ENCODE measurements at places on chromosomes 4 and X.

DNA sequence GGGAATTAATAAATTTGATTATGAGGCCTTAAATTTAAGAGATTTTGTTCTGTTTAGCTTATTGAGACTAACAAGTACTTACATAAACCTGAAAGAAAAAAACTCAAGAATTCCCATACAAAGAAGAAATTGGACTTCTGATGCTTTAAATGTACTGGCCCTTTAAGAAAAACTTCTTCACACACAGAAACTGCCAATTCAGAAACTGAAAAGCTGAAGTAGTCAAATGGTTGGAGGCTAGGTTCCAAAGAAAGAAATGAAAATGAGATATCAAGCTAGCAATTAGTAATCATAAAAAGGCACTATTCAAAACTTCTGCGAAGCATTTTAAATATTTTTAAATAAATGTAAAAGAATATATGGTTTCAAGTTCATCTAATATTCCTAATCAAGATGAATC, 151.3 kb downstream of the THOC2 start:
- no peak for DNase-seq

DNA sequence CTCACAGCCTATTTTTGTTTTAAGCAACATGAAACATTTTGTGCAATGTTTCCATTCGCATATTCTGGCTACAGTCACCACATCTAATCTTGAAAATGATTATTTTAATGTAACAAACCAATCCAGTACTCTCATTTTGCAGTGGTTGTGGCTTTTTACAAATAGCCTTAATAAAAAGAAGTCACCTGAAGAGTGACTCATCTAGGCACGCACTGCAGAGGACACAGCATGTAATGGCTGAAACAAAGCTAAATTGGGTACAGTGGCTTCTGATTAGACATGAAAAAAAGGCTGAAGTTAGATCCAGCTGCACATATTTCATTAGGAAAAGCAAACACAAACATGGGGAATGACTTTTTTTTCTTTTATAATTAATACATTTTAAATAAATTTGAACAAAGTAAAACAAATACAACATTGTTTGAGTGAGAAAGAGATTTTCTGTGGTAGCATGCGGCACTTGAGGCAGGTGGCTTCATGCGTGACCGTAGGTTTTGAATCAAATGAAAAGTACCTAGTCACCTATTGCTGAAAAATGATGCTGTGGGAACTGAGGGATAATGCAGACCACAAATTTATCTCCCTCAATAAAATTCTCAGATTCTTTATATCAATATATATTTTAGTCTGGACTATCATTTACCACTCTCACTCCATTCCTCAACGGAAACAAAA, 240.8 kb upstream of the DDX53 start:
- DNase-seq: no peak

DNA sequence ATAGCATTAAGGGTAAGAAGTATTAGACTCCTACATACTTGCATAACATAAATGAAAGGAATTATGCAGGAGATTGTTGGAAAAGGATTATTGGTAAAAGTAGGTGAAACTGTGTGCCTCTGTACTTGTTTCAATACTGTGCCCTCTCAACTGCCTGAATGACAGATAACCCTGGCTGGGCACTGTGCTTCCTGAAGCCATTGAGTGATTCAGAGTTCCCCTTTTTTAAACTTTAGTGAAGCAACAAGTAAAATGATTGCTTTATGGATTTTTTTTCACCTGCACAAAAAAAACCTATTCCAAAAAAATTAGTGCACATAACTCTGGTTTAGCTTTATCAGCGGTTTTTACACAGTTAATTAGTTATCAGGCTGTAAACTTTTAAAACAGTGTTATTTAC, 204.8 kb downstream of the TRAM1L1 start:
- DNase-seq: no peak

- DNase-seq: no peak
Observed at GRCh38 chrX:47133493-47133892, 11.0 kb downstream of the NDUFB11 start.

DNA sequence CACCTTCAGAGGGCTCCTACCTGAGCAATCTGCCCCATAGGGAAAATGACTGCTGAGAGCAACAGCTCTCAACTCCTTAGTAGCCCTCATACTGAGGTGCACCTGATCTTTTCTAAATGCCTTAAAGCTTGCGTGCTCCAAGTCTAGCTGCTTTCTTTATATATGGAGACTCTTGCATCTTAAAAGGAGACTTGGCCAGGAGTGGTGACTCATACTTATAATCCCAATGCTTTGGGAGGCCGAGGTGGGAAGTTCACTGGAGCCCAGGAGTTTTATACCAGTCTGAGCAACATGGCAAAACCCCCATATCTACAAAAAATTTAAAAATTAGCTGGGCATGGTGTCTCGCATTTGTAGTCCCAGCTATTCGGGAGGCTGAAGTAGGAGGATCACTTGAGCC, 78.1 kb upstream of the TRIM2 start:
- DNase-seq: no peak

- no peak for DNase-seq
Observed at GRCh38 chr4:30536231-30536630, 183.9 kb upstream of the PCDH7 start.

DNA sequence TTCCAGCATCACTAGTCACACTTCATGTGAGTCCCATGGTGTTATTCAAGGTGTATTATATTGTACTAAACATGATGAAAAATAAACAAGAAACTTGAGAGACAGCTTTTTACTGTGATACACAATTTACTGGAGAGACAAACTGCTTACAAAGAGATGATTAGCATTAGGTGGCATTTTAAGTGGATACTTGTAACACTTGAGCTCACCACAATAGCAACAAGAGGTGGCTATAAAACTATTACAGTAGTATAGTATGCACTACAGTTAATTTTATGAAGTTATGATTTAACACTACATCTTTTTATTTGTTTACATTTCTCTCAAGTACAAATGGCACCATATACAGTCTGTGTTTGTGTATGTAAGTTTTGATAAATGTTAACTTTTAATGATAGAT, 246.6 kb downstream of the PARM1 start:
- no peak for DNase-seq

- DNase-seq: no peak
Observed at GRCh38 chr4:146051728-146052391, 113.2 kb upstream of the ZNF827 start.

GRCh38 chrX:79107891-79108718, 36.4 kb upstream of the GPR174 start:
- DNase-seq: no peak

DNA sequence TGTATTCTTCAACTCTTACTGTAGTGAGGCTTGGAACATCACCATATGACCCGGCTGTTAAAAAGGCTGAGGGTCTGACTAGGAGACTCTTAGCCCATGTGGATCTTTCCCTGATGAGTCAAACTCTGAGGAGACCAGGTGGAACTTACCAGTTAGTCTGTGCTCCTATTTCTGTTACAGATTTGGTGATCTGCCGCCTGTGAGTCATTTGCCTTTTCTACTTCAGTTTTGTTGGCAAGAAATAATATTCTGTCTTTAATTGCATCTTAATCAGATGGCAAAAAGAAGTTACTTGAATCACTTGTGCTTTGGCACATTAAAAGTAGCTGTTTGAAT, 48.4 kb downstream of the MTM1 start:
- no peak for DNase-seq

DNA sequence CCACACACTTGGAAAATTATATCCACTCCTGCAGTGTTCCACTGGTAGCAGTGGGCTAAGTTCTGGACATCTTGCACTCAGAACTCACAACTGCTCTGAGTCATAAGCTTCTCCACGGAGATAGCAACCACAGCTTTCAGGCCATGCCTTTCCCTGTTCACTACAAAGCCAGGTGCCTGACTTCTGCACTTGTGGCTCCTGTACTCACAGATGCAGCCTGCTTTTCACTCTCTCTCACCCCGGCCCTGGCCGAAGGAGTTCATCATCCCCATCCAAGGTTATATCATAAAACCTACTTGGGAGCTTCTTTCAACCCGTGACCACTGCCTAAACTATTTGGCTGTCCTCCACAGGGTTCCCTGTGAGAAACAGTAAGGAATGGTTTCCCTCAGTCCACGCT, 999.4 kb downstream of the GLUD2 start:
- no peak for DNase-seq

DNA sequence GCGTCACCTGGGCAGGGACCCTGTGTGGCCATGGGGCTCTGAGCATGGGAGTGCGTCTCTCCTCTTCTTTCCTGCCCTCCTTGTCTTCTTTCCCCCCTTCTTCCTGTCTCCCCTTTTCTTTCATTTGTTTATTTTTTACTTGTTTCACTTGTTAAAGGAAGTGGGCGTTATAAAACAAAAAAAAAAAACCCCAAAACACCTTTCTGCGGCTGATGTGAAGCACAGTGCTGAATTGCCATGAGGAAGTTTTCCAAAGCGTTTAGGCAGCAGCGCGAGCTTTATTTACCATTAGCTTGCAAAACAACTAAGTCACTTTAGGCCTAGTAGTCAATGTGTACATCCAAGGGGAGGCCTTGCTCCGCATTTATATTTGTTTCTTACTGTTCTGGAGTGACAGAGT, 57.0 kb downstream of the NOP14 start:
- no peak for DNase-seq

- DNase-seq: peak; percentile 78
Observed at GRCh38 chrX:153934762-153935325, at the start of gene NAA10. TSS of gene NAA10 (minus strand) at chrX:153935037. CDS start at chrX:153934904, 133 bp downstream.

Data from activated CD4-positive, CD25-positive, alpha-beta regulatory T cell treated with anti-CD3 and anti-CD28 coated beads, Interleukin-2, amount 50 U/mL, for 72 hours (primary cell).